ENCODE measurements at places on chromosomes 16 and 17.
A peak's percentile ranks its signal among the peaks of the same experiment; 100 is the strongest.

GRCh38 chr17:49984283-49984682 lies 10.7 kb downstream of the DLX3 start:
- DNase-seq: no peak

GRCh38 chr16:1060416-1061340 lies 11.9 kb upstream of the SSTR5 start:
- DNase-seq: no peak

- DNase-seq: no peak
Measured at GRCh38 chr17:72651988-72652387, 440.5 kb downstream of the SLC39A11 start.

- DNase-seq: no peak
Measured at GRCh38 chr17:75480281-75480680, 23.8 kb downstream of the TMEM94 start.

DNA sequence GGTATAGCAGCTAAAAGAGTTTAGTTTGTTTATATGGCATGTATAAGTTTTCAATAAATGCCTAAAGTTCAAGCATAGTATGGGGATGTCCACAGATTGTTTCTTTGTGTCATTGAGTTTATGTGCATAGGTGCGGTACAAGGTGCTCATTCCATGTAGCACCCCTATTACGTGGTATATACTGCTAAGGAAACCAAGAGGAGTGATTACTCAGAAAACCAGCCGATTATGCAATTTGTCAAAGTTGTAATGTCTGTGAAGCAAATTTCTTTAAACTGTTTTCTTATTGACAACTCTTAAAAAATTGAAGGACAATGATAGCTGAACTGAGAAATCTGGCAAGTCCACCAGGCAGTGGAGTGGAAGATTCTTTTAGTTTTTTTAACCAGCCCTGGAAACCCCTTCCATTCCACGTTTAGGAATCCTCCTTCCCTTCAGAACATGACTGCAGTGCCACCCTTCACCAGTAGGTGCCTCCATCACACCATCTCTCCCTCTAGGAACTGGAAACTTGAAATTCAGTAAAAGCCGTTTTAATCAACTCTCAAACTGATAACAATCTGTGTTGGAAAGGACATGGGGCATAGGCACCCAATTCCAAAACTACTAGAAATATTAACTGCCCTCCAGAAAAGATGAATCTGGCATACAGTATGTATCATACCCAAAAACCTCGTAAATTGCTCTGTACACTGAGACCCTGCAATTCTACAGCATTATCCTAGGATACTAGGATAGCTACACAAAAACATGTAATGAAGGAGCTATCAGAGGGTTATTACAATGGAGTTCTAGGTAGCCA lies 43.5 kb downstream of the REXO5 start:
- DNase-seq: peak; percentile 34
